AG08395 (cell line): ENCODE measurements at places on chromosomes 6 and 20.

DNA sequence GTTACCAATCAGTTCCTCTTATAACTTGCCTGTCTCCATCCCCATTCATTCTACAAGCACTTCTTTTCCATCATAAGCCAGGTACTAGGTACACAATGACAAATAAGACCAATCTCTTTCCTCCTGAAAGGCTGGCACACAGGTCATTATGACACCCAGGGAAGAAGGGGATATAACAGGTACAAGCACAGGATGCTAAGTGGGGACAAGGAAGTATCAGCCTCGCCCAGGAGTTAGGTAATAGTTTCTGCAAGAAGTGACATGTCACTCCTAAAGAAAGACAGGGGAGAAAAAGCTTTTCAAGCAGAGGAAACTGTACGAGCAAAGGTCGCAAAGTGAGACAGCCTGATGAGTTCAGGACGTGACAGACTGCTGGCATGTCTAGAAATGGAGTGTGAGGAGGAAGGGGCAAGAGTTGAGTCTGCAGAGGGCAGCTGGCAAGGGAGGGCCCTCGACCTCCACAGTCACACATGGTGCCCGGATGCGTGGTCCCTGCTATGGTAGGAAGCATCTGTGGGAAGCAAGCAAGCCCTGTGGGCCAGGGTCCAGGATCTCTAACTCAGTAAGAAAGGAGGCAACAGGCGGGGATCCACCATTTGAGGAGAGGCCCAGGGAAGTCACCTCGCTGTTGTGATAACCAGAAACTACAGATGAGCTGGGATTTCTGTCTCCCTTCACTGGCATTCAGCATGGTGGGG, 40.4 kb downstream of the GPLD1 start:
- no peak for DNase-seq

DNA sequence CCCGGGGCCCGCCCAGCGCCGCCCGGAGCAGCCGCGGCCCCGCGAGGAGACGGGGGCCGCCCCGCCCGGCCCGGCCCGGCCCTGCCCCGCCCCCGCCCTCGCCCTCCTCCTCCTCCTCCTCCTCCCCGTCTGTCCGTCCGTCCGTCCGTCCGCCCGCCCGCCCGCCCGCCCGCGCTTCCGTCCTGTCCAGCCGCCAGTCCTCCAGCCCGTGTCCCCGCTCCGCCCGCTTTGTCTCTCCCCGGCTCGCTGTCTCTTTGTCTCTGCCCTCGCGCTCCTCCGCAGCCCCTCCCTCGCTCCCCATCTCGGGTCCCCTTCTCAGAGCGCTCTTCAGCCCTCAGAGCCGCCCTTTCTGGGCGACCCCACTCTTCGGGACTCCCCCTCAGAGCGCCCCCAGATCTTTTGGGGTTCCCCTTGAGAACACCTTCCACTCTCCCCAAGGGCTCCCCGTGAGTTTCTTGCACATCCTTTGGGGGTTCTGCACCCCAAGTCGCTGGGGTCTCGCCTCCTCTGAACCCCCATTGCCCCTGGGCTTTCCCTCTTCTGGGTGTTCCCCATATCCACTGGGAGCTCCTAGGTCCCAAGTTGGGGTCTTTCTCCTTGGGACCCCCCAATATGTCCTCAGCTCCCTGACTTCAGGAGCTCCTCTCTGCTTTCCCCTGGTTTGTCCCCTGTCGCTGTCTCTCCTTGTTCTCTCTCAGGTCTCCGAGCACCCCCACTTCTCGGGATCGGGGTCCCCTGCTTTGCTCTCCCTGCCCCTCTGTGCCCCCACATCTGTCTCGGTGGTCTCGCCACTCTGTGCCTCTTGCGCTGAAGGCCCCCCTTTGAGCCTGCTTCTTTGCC, 79.5 kb upstream of the MYL9 start:
- peak; percentile 35 for DNase-seq

DNA sequence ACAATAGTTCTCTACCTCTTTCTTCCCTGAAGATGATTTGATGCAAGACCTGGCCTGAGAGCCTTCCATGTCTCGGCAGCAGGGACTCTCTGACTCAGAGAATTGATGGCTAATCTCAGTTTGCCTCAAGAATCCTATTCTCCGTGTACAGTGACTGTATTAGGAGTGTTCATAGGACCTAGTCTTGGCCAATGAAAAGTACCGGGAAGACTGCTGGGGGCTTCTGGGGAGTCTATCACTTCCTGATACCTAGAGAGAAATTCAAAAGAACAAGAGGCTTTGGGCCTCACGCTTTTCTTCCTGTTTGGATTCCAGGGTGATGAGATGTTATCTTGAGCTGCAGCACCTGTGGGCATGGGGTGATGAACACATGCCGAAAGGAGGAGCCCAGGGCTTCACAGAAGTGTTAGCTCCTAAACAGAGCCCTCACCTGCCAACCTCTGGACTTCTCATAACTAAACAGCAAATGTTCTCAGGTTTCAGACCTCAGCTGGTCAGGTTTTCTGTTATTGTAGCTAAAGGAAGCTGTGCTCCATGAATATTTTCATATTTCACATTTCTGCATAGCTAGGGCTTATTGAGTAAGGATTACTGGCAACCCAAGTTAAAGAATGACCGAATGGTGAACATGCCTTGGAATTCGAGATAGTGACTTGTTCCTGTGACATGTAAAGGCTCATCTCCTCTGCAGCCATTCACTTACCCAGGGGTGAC, 323.1 kb upstream of the AGPAT4 start:
- no peak for DNase-seq

- DNase-seq, result peak; percentile 57
These were observed 16.8 kb downstream of the TMEM244 start for GRCh38 chr6:129844118-129844891.

DNA sequence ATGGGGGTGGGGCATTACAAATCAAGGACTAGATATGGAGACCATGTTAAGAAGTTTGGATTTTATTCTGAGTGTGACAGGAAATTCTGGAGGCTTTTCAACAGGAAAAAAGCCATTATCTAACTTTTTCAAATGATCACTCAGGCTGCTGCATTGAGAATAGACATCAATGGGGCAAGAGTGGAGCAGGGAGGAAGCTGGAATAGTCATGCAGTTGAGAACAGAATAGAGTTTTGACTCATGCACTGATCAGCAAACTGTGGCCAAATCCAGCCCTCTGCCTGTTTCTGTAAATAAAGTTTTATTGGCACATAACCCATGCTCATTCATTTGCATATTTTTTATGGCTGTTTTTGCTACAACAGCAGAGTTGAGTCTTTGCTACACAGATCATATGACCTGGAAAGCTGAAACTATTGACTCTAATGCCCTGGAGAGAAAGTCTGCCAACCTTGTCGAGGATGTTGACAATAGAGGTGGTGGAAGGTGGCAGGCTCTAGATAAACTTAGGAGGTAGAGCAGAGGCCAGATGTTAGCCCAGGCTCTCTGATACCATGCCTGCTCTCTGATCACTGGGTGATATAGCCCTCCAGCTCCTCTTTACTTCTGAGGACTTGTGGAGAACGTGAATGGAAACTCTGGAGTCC, 441.8 kb downstream of the PTPRT start:
- DNase-seq, result no peak

DNA sequence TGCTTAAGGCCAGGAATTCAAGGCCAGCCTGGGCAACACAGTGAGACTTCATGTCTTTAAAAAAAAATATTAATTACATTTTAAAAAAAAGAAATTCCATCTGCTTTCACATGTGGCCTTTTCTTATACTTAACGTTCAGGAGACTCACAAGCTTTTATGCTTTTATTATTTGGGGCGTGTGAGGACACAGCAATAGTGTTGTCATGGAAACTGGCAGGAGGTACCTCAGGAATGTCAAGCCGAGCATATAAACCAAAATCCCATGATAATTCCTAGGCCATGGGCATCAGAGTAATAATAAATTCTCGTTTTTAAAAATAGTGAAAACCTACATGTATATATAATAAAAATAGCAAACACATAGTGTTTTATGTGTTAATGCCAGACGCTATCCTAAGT, 89.8 kb downstream of the IYD start:
- DNase-seq, result no peak

DNA sequence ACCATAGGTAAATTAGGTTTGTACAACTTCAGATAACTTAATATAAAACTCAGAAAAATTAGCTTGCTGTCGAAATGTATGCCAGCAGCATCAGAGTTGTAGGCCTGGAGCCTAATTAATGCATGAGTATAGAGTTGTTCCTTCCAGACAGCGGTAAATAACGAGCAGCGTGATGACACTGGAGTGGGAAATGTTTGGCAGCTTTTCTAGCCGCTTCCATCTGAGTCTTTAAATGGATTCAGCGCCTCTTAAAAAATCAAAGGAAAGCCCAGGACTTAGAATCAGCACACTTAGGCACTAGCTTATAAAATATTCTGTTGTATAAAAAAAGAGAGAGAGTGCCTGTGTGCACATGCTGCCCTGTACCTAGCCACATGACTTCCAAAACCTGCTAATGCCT, 43.7 kb upstream of the SYNJ2 start:
- DNase-seq, result no peak

- DNase-seq, result no peak
These were observed 47.1 kb upstream of the PNRC1 start for GRCh38 chr6:89033461-89033860.

- no peak for DNase-seq
These were observed 332.6 kb upstream of the EPHA7 start for GRCh38 chr6:93751969-93752368.

- no peak for DNase-seq
These were observed 254.8 kb upstream of the STXBP5 start for GRCh38 chr6:146949425-146949824.

DNA sequence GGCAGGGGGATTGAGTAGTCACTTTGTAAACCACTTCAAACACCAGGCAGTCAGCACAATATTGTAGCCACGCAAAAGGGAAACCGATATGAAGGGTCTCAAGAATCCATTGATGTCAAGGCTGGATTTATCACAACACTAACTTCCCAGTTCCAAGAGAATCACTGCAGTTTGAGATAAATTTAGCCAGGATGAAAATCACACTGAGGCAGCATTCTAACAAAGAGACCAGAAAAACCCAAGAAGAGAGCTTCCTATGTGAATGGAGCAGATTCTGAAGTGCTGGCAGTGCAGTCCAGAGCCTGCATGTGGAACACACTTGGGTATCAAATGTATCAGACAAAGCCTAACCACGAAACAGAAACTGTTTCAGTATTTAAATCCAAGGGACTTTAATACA, 84.6 kb downstream of the KIF16B start:
- DNase-seq, result no peak

GRCh38 chr6:157436219-157436943, 55.4 kb downstream of the ZDHHC14 start:
- DNase-seq, result no peak

DNA sequence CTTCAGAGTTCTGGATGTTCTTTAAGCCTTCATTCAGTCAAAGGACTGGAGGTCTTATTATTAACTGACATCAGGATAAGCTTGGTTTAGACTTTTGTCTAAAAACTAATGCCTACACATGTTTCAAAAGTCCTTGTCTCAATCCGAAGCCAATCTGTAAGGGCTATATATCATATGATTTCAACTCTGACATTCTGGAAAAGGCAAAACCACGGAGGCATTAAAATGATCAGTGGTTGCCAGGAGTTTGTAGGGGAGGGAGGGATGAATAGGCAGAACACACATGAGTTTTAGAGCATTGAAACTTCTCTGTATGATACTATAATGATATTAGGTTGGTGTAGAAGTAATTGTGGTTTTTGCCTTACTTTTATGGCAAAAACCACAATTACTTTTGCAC, 1285.8 kb upstream of the CITED2 start:
- peak; percentile 4 for DNase-seq

GRCh38 chr6:3239110-3239830, 11.8 kb upstream of the TUBB2B start:
- DNase-seq, result no peak

DNA sequence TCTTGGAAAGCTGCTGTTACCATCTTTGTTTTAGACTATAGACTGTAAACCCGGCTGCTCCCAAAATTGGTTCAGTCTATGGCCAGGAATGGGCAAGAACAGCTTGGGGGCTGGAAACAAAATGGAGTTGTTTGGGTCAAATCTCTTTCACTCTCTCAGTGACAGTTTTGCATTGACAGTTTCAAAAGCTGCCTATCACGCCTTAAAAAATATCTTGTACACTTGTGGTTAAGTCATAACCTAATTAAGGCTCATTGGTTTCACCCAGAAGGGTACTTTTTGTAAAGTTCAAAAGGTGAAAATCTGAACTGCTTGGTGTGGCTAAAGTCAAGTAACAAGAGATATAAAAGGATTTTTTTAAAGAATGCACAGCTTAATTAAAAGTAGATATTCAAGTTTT, 76.1 kb upstream of the PRL start:
- DNase-seq, result no peak

DNA sequence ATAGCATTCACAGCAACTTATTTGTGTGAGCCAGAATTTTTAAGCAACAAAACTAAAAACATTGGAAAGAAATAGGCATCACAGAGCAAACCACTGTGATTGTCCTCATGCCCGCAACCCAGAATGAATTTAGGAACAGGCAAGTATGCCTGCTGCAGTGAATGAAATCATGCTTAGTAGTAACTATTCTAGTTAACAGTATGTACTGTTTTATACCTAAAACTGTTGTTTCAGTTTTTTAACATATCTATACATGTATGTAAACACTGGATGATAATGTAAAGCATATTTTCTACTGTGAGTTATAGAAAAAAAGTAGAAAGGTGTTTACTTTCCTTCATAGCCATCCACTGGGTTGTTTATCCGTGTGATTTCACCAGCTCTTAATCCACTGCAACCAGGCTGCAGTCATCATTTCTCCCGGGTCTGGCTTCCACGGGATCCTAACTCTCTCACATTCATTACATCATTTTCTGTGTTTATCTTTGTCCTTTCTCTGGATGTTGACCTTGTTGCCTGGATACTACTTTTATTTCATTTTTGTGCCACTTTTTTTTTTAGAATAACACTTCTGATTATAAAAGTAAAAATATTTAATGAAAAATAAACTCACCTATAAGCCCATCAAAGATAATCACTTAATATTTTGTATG, 3.6 kb upstream of the ARFGEF3 start:
- no peak for DNase-seq

DNA sequence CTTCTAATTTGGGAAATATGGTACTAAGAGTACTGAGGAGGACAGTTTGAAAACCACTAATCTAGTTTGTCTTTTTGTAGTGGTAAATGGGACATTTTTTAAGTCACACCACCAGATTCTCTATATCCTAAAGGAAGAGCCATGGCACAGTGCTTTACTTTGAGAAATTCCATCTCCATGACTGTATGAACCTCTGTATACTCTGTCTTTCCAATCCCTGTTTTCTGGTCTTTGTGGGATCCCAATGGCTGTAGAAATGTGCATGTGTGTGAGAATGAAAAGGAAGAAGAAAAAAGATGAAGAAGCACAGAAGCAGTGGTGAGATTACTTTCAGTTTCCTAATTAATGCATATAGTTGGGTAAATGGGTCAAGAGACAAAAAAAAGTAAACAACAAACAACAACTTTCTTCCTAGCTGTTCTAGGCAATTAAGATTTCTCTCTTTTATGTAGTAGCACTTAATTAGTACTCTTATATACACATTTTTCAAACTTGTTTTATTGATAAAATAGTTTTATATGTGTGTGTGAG, 141.2 kb upstream of the HCRTR2 start:
- no peak for DNase-seq

DNA sequence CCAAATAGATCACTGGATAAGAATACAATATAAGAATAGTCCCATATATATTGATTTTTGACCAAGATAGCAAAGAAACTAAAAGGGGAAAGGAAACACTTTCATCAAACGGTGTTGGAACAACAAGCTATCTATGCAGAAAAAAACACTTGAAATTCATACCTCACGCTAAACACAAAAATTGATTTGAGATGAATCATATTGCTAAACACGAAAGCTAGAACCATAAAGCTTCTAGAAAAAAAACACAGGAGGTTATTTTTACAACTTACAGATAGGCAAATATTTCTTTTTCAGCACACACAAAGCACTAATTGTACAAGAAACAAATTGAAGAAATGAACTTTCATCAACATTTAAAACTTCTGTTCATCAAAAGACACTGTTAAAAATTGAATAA, 36.7 kb upstream of the TMEM14A start:
- DNase-seq, result no peak

GRCh38 chr20:9137001-9137400, 68.1 kb downstream of the PLCB4 start:
- no peak for DNase-seq
